ENCODE measurements at places on chromosomes 6 and 20.

GRCh38 chr20:57652606-57653545, 32.6 kb upstream of the ZBP1 start:
- peak; percentile 19 for DNase-seq

- DNase-seq: no peak
Observed at GRCh38 chr6:169935861-169936260, 184.4 kb downstream of the ERMARD start.

- DNase-seq: no peak
Observed at GRCh38 chr6:149130508-149130907, 187.0 kb upstream of the TAB2 start.

DNA sequence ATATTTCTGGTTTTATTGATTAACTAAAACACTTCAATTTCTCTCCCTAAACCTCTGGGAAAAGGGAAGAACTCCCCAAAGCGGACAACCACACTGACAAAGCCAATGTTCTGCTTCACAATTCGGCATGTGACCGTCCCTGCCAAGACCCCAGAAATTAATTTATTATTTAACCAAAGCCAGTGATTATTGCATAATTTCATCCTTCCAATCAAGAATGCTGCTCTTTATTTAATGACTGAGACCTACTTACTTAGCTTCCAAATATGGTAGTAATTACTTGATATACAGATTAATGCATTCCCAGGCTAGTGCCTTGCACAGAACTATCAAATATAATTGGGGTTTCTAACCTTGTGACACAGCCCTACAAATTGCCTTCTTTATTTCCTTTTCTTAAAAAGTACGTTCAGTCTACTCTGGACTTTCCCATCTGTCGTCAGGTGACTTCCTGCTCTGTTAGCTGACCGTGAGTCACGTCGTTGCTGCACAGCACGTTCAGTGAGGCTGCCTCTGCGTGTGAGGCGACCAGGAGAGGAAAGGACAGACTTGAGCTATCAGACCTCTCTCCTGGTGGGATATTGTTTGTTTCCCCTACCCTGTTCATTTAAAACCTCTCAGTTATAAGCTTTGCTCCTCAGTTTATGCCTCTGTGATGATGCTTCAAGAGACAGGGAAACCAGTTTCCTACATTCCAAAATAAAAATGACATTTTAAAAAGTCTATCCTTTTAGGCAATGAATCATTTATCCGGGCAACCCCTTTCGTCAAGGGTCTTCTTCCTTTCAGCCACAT, 55.7 kb upstream of the TNFAIP3 start:
- peak; percentile 82 for DNase-seq

- no peak for DNase-seq
Observed at GRCh38 chr6:33189625-33190448, 2.4 kb downstream of the COL11A2 start.

DNA sequence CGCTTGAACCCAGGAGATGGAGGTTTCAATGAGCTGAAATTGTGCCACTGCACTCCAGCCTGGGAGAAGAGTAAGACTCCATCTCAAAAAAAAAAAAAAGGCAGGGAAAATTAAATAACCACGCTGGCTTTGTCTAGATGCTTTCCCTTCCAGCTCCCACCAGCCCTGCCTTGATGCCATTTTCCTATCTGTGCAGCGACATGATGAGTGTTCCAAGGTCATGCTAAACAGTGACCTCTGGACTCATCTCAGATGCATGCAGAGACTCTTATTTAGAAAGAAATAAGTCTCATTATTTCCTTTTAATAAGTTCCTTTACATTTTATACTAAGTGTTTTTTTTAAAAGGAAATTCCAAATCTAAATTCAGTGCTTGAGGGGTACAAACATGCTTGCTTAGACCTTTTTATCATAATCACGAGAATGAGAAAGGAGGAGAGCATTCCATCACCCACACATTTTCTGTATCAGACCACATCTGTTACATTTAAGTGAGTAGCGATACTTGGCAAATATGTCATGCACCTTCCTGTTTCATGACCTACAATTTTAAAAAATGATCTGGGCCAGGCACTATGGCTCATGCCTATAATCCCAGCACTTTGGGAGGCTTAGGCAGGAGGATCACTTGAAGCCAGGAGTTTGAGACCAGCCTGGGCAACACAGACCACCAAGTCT, 101.1 kb upstream of the RREB1 start:
- no peak for DNase-seq

GRCh38 chr6:38110481-38110971, 291.0 kb downstream of the ZFAND3 start:
- DNase-seq: no peak

DNA sequence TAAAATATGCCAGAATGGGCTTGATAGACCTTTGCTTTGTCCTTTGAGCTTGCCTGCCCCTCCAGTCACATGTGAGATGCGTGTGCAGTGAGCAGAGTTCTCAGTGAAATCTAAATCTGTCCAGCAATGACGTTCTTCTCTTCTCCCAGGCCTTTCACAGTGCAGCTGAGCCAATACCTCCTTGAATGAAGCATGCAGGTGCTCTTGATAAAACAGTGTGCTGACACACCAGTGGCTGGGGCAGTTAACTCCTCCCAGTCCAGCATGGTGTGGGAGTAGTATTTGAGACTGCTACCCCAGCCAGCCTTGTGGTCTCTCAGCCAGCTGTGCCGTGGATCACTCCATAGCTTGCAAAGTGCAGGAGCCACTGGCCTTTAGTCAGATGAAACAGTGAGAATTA, 240.5 kb downstream of the FARS2 start:
- no peak for DNase-seq

DNA sequence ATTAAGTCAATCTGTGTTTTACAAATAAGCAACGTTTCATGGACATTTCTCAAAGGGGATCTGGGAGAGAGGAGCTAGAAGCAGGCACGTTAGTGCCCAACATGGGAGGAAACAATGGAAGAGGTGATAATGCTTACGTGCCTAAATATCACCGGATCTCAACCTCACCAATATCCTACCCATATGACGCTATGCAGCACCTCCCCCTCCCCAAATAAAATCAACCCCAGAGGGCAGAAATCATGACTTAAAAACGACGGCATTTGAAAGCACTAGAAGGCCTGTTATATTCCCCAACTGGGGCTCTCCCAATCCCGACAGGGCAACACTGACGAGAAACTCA, 425 bp downstream of the HBS1L start:
- DNase-seq: no peak

- DNase-seq: no peak
Observed at GRCh38 chr6:76351275-76351674, 278.8 kb upstream of the IMPG1 start.

GRCh38 chr6:14706378-14706929, 539.4 kb upstream of the JARID2 start:
- DNase-seq: no peak

DNA sequence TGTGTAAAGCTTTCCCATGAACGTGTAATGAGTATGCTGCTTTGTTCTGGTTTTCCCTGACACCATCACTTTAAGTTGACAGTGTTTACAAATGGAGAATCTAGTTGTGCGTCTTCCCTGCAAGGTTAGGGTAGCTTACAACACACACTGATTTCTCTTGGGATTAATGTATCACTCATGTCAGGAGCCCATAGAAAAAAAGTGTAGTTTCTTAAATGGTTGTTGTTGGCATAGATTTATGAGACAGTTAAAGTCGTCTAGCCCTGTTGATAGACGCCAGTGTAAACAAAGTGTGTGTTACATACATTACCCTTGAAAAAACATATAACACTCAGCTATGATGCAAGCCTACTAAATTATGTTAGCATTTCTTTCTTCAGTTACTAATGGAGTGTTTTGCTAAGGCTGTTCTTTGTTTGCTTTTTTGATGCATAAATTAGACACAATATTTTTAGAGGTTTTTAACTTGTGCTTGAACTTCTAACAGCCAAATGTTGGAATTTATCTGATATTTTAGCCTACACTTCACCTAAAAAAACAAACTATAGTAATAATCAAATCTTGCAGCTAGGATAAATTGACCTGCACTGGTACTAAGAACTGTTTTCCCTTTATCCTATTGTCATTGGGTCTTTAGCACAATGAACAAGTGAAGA, 88.6 kb downstream of the RNF217 start:
- no peak for DNase-seq

GRCh38 chr6:145045582-145045981, 689.7 kb downstream of the EPM2A start:
- no peak for DNase-seq

DNA sequence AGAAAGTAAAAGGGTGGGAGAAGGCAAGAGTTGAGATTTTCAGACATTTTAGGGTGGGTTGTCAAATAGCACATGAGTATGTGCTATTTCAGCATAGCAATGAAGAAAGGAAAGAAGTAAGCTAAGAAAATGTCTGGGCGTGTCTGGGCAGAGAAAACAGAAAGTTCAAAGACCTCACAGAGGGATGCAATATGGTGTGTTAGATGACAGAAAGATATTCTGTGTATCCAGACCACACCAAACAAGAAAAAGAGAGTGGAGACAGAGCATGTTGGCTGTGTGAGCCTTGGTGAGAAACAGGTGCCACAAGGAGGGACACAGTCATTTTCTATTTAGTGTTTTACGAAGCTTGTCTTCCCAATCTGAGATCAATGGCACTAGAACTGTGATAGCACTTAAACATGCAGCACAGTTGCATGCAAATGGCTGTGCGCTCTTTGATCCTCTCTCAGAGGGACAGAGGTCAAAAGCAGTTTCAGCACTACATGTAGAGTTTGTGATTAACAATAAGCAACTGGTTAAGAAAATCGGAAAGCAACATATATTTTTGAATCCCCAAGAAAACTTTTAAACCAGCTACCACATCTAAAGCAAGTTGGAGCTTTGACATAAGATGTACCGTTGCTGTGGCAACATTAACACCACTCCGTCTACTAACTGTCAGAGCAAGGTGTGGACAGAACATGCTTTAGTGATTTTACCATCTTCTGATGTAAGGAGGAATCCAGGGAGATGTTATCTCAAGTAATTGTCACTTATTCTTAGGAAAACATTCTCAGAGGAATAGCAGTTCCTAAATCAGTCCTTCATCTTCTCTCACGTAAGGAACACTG, 515.5 kb upstream of the NOX3 start:
- DNase-seq: no peak

DNA sequence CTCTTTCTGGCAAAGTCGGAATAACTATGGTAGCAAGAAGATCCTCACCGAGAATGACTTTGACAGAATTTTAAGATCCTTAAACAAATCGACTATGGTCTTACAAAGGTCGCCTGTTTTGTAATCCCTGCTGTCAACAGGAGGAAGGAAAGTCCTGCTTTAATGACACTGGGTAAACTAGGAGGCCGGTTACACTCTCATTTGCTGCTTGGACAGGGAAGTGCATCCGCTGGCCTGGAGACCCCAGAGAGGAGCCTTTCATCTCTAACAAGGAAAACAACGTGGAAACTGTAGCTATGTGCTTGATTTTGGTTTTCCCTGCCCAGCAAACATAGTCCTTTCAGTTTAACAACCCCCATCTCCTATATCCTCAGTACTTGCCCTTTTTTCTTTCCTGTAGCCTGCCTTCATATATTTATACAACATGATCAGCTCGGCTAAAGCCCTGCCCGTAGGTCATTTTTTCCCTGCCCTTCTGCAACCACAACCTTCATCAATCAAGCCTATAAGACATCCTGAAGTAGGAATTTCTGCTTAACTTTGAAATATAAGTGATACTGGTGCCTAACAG, 97.2 kb upstream of the RIN2 start:
- no peak for DNase-seq

DNA sequence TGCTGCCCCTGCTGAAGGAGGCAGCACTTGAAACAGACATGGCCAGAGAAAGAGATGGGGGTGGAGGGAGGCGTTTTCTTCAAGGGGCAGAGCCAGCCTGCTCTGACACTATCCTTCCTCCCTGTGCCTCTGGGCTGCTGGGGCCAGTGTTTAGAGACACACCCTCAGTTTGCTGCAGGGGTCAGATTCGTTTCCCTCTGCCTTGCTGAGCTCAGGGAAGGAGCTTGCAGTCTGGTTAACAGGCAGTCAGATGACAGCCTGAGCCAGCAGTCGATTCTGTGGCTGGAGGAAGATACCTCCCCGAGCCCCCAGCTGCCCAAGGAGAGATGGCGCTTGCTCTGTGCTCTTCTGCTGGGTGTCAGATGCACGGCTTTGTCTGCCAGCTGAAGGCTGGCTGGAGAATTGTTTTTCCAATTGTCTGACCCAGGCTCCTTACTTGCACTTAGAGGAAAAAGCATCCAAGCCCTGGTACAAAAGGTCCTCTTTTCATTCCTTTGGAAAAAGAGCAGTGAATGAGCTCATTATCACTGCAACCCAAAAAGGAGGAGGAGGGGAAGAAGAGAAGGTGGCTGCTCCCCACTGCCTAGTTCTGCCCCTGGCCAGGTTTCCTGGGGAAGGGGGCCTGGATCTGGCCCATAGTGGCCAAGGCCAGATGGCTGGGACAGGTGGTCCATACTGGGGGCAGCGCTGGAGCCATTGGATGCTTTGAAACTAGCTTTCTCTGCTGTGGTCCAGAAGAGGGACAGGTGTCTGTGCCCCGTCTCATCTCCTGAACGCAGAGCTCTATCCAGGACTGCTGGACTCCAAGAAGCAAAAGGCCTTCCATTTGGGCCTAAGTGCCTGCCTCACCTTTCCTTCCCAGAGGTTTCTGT, 88.2 kb downstream of the TCP11 start:
- no peak for DNase-seq

DNA sequence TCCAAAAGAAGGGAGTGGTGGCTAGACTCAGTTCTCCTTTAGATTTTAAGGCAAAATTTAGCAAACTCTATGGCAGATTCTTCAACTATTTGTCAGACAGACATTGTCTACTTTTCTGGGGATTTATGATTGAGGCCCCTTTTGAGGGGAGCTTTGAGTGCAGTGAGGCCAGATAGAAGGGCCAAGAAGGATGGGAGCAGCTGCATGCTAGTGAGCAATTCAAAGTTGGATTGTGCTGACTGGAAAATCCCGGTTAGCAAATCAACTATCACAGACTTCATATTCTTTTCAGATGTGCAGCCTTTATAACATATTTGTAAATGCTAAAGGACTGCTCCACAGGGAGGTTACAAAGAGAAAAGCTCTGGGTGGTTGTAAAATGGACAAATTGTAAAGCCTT, 35.0 kb upstream of the ESR1 start:
- no peak for DNase-seq

GRCh38 chr6:12892151-12892550, 175.6 kb downstream of the PHACTR1 start:
- no peak for DNase-seq
